ENCODE measurements at places on chromosomes 2 and 18.

DNA sequence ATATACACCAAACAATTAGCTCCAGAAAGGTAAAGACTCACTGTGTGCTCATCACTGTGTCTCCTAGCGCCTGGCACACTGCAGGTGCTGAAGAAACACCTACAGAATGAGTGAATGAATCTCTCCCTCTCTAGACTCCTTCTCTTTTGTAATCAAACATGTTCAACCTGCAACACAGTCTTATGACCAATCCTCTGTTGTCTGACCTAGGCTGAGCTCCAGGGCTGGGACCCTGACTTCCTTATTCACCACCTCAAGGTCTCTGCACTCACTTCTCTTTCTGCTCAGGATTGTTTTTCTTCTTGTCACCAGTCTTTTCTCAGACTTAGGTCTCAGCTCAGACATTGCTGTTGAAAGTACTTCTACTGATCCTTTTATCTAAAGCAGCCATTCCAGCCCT is 9.8 kb downstream of the CKAP2L start:
- DNase-seq, result no peak

GRCh38 chr18:3180325-3180724 is 39.4 kb downstream of the MYOM1 start:
- DNase-seq, result peak; percentile 8

DNA sequence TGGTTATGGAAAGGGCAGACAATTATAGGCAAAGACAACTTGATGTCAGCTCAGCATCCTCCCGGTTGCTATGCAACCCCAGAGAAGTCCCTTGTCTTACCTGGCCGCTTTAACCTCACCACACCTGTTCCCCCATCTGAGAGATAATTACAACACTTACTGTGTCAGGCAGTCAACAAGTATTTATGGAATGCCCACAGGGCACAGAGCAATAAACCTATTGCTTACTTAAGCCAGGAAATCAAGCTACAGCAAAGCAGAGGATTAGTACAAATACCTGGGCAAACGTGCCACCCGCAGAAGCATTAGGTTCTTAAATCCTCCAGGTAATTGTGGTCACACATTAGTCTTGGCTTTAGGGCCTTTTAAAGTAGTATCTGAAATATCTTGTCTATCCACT is 320.4 kb upstream of the REV1 start:
- peak; percentile 29 for DNase-seq

- no peak for DNase-seq
These were observed 1.4 kb upstream of the CAPN10 start for GRCh38 chr2:240585101-240585500.

DNA sequence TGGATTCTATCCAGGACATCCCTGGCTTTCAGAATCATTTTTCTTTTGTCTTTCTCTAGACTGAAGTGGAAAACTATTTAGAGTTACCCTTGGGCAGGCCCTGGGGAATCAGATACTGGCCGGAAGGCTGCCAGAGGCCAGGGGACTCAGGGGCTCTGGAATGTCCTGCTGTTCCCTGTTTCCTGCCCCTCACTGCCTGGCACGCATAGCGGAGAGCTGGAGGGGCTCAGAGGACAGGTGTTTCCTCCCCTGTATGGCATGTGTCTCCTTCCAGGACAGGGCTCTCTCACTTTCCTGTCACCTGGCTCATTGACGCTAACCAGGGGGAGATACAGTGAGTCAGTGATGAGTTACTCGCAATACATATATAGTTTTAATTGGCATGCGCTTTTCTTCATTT is 38.8 kb downstream of the DYSF start:
- no peak for DNase-seq

DNA sequence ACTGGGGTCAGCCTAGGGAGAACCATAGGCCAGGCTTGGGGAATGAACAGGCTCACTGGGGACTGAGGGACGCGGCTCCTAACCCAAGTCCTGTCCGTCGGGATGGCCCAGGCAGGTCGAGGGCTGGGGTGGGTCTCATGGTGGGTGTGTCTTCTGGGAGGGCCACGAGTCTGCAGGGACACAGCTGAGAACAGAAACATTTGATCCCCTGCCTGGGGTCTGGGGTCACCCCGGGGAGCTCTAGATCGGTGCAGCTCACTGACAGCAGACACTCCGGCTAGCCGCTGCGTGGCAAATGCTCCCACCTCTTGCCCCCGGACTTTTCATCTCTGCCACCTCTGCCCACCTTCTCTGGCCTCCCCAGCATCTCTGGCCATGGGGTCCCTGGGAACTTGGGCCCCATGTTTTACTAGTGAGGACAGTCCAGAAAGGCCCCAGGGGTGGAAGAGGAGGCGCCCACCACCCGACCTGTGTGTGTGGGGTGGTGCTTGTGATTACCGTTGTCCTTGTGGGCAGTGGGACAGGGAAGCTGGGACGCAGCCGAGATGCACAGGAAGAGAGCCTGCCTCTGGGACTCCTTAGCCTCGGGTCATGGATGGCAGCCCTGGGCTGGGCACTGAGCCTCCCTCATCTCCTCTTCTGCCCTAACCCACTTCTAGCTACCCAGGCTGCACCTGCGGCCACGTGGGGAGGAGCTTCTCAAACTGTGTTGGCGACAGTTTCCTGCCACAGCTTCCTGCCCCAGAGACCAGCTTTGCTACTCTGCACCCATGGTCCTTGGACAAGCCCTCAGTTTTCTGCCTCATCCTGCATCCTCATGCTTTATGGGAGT is 4.9 kb downstream of the ZAP70 start:
- DNase-seq, result no peak

- no peak for DNase-seq
These were observed 39.0 kb downstream of the AQP12A start for GRCh38 chr2:240730501-240731177.

DNA sequence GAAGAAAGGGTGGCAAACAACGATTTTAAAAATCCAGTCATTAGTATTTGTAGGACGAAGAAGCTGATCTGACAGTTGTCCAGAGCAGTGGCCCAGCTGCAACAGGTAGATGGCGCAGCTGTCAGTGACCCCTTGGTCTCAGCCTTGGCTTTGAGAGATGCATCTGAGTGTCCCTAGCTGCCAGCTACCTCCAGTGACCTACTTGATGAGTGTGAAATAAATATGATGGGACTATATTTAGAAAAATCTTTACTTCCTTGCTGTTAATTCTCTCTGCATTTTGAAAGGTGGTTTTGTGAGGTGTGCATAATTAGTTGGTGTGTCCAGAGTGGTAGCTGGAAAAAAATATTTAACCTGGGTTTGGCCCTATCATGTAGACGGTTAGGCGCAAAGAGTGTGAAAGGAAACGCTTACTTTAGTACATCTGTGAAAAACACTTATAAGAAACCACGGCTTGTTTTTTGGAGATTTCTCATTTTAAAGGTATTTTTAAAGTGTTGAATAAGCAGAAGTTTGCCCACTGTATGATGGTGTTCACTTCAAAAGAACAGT is 963 bp downstream of the INPP1 start:
- DNase-seq, result peak; percentile 27

DNA sequence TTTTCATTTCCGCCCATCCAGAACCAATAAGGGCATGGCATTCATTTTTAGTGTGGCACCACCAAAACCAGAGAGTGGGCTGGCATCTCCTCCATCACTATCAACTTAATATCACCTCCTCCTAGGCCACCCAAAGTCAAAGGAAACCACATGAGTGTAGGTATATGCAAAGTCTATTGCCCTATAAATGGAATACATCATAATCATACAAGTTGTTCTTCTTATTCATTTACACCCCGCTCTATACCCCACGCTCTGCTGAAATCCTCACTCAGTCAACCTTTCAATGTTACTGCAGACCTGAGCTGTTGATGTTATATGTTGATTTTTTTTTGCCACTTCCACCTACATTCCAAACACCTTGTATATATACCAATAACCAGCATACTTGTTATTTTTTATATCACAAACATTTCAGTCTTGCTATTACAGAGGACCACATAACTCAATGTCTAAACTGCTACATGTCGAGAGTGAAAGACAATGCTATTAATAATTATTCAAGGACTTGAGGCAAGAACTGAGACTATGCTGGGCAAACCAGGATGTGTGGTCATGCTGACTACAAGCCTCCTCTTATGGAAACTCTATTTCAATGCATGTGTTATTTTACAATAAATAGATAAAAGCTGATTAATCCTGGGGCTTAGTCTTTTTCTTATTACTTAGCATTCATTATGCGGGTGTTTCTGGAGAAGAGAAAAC is 466.5 kb upstream of the ID2 start:
- DNase-seq, result no peak

DNA sequence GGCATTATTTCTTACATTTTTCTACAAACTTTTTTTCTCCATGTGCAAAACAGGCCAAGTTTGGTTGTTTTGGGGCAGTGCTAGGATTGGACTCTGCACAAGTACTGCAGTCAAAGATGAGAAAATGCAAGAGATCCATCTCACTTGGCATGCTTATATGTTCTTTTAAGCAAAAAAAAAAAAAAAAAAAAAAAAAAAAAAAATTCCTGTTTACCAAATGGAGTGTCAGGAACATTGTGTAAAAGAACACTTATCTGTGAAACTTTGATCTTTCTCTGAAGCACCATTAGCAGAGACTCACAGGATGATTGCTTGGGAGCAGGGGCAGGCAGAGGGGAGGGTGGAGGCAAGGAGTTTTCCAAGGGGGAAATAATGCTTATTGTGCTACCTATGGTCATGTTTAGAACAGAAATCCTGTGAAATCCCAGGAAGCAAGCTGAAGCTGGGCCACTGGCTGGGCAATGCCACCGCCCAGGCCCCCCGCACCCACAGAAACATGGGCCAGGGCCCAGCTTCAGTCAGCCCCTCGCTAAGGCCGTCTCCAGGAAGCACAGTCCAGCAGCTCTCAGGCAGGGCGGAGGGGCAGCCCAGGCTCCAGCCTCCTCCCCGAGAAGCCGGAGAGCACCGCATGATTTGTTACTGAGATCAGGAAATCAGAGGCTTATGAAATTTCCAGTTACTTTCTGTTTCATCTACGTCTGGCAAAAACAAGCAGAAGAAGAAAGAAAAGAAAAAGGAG is 229.4 kb downstream of the ZNF516 start:
- no peak for DNase-seq

GRCh38 chr2:10961490-10961875 is 49.7 kb downstream of the KCNF1 start:
- DNase-seq, result no peak

GRCh38 chr2:197931661-197932312 is 127.4 kb downstream of the PLCL1 start:
- DNase-seq, result no peak

- peak; percentile 13 for DNase-seq
These were observed 19.5 kb downstream of the G6PC2 start for GRCh38 chr2:168920504-168921157.

- no peak for DNase-seq
These were observed 620.4 kb downstream of the XIRP2 start for GRCh38 chr2:167508709-167509108.

DNA sequence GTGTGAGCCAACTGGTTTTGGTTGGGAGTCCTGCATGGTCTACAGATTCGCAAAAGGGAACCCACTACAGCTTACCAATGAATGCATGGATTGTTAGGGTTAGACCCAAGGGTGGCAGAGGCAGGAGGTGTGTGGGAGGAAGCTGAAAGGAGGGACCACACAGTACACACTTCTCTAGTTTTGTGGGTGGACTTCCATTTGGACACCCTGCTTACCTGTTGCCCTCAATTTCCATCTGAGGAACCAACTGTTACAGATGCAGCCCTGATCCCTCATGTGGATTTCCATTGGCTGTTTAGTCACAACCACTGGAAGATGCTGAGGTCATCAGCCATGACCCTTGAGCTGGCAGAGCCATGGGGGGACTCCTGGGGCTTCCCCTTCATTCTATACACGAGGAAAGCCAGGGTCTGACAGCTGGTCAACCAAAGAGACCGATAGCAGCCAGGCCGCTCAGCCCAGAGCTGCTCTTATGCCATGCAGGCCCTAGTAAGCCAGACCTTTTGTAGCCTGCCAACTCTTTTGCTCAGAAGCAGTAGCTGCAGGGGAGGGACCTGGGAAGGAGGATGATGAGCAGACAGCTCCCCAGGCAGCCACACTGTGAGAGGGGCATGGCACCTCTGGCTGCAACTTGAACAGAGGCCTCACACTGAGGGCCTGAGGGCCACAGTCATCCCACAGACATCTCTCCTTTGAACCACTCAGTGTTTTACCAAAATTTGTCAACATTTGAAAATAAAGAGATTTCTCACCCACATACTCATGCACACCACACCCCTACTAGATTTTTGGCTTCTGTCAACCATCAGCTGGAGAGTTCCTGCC is 162.1 kb downstream of the SETBP1 start:
- DNase-seq, result no peak

DNA sequence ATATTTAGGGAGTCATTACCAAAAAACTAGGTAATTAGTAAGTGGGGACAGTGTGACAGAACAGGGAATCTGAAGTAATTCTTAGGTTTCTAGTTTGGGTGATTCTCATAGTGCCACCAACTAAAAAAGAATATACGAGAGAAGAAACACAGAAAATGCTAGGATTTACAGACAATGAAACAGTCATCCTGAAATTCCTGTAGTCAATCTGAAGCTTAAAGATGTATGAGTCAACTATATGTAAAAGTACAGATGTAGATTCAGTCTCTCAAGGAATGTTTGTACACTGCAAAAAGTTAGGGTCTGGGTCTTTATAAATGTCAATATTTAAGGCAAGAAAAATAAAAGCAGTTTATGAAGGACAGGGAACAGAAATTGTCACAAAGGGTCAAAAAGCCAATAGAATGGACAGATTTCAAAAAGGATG is 107.0 kb downstream of the STRN start:
- no peak for DNase-seq

GRCh38 chr2:49840428-49840975 is 686.2 kb upstream of the FSHR start:
- no peak for DNase-seq

DNA sequence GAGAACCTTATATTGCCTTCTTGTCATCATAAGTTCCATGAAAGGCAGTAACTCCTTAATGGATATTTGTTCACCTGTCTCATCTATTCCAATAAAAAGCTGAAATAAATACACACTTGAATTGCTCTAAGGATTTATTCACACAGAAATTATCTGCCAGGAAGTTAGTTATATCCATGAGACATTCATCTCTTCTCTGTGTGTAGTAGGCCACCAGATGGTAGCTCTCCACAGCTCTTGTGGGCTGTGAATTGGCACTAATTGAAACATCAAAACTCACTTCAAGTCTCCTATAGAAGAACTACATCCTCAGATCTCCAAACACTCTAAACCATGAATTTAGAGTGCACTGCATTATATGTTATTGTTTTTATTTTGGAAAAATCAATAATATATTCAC is 189.6 kb downstream of the DSC3 start:
- no peak for DNase-seq

GRCh38 chr18:10247021-10247741 is 207.3 kb upstream of the APCDD1 start:
- DNase-seq, result no peak
